ENCODE measurements at places on chromosomes 2 and 18. TPM values are rescaled to one million over a fixed set of nuclear protein-coding genes. Genes with fewer than 3 reads are reported as not detected.

Gene POTEI
- total RNA-seq, result not detected

Gene MGAT5
- total RNA-seq, result 30.4 TPM

Gene MAPK4
- not detected for total RNA-seq

Gene CACNB4
- not detected for total RNA-seq

- no peak for DNase-seq
Measured at GRCh38 chr18:5309888-5310470, 14.5 kb upstream of the ZBTB14 start.

- DNase-seq, result no peak
Measured at GRCh38 chr2:106098664-106099063, 95.4 kb downstream of the UXS1 start.

- no peak for DNase-seq
Measured at GRCh38 chr2:237478979-237479378, 8.1 kb upstream of the MLPH start.
